Effector memory CD8-positive, alpha-beta T cell (primary cell): ENCODE measurements at places on chromosomes 13 and 19.

DNA sequence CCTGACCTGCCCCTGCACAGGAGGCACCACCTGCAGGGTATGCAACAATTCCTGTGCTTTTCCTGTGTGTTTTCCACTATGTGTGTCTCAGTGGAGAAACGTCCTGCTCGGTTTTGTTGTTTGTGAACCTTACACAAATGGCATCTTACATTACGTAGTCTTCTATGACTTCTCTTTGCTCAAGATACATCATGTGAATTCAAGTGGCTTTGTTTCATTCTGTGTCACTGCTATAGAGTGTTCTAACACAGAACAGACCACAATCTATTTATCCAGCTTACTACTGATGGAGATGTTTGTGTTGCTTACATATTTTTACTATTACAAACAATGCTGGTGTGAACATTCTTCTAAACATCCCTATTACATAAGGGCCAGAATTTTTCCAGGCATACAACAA is 97.7 kb downstream of the ANKRD10 start:
- no peak for DNase-seq

GRCh38 chr19:3284759-3285646 is 60.5 kb downstream of the CELF5 start:
- peak; percentile 65 for DNase-seq

DNA sequence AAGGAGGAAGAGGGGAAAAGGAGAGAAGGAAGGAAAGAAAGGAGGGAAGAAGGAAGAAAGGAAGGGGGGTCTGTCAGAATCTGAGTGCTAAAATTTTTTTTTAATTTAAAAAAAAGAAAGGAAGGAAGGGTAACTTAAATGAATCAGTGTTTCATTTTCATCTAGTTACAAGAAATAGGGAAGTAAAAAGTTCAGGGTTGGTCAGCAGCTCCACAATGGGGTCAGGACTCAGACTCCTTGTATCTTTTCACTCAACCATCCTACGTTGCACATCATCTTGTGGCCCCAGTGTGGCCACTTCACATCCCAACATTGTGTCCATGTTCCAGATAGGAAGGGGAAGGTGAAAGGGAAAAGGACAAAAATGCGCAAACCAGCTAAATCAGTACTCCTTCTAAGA is 14.3 kb upstream of the FNDC3A start:
- no peak for DNase-seq

DNA sequence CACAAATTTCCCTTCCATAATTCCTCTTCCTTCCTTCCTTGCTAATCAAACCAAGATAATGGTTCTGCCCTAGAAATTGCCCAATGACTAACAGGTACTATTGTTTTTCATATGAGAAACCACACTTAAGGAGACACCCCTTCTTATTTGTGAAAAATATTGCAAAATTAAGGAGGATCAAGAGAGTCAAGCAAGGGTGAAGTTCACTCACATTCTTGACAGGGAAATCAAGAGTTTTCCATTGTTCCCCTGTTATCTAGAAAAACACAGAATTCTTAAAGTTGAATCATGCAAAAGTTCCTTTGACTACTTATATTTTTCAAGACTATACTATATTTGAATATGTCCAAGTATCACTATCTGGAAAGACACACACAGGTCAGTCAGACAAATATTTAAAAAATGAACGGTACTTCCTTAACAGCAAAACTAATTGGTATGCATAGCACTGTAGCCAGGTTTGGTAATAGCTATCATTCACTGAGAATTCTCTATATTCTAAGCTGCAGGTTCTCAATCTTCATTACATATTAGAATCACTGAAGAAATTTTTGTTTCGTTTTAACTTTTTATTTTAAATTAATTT is 897.2 kb downstream of the DIAPH3 start:
- DNase-seq, result no peak

GRCh38 chr19:47097396-47098201 is 16.0 kb downstream of the ZC3H4 start:
- no peak for DNase-seq

DNA sequence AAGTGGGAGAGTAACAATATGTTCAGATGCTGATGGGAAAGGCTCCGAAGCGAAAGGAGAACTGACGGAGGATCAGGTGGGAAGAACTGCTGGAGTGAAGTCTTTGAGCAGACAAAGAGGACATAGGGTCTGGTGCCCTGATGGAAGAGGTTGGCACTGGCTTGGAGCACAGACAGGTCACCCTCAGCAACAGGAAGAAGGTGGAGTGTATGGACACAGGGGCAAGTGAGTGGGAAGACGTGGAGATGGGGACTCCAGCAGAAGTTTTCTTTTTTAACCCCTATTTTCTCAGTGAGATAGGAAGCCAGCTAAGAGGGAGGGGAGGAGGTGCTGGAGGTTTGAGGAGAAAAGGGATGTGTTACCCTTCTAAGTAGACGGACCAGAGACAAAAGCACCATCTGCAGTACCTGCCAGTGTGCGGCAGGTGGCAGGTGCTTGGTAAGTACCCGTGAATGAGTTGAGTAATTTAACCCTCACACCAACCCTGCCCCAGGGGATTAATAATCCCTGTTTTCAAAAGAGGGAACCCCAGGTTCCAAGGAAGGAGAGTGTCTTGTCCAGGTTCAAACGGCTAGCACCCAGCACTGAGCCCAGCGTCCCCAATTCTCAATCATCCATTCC is 11.2 kb downstream of the HAS1 start:
- no peak for DNase-seq

- DNase-seq, result no peak
Observed at GRCh38 chr13:56586976-56587375, 553.7 kb upstream of the PRR20A start.

GRCh38 chr19:33460221-33460908 is 61.2 kb downstream of the PEPD start:
- DNase-seq, result no peak

DNA sequence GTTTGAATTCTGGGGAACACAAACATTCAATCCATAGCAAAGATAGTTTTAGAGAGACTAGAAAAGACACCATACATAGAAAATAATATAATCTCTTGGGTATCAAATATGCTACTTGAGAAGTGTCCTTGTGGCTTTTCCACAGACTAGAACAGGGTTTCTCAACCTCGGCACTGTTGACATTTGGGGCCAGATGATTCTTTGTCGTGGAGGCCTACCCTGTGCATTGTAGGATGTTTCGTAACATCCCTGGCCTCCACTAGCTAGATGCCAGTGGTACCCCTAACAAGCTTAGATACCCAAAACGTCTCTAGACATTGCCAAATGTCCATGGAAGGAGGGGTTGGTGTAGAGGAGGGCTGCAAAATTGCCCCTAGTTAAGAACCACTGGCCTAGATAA is 2.2 kb upstream of the ESD start:
- no peak for DNase-seq

DNA sequence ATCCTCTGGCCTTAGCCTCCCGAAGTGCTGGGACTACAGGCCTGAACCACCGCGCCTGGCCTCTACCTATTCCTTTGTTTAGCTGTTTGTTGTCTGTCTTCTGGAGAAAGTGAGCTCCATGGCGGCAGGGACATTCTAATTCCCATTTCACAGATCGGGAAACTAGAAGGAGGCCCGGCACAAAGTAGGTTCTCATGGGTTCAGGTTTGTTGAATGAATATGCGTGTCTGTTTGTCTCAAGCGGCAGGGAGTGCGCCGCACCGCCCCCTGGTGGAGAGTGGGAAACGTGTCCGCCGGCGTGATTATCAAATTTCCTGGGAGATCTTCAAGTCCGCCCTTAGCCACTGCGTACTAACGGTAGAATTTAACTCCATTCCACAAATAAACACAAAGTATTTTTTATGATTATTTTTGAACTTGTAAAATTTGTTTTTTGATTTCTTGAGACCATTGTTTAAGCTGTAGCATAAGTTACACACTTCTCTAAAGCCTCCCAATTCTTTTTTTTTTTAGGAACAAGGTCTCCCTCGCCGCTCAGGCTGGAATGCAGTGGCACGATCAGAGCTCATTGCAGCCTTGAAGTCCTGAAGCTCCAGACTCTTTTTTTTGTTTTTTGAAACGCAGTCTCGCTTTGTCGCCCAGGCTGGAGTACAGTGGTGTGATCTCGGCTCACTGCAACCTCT is 8.9 kb upstream of the CCDC9 start:
- peak; percentile 75 for DNase-seq

- DNase-seq, result no peak
Observed at GRCh38 chr19:50819636-50820035, 4.0 kb downstream of the KLK1 start.

- no peak for DNase-seq
Observed at GRCh38 chr19:48628486-48629296, 8.5 kb downstream of the DBP start.

GRCh38 chr19:855566-856120 is 3.5 kb downstream of the ELANE start:
- no peak for DNase-seq

DNA sequence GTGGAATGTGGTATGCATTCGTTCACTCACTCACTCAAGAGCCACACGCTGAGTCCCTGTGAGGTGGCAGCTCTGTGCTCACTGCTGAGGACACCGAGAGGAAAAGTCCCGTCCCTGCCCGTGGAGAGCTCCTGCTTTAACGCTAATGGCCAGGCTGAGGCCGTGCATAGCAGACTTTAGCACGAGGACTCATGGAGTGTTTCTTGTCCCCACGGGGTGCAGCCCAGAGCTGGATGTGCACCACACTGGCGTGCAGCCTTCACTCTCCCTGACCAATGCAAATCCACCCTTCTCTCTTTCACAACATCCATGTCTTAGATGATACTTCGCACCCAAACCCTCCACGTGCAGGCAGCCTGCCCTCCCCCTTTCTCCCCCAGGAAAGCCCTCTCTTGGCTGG is 159.6 kb upstream of the ZNF536 start:
- no peak for DNase-seq

DNA sequence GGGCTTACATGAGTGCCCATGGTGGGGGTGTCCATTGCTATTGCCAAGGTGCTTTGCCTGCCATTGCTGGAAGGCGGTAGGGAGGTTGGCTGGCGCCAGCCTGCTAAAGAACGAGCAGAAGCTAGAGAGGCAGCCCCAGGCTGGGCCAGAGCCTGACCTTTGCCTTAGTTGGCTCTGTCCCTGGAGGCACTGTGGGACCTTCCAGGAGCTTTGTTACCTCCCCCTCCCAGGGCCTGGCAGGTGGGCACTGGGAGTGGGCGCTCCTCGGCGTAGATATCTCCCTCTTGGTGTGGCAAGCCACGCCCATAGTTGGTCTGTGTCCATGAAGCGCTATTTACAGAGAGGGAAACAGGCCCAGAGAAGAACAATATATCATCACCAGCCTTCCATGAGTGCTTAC is 2.3 kb upstream of the SLC25A42 start:
- DNase-seq, result no peak

DNA sequence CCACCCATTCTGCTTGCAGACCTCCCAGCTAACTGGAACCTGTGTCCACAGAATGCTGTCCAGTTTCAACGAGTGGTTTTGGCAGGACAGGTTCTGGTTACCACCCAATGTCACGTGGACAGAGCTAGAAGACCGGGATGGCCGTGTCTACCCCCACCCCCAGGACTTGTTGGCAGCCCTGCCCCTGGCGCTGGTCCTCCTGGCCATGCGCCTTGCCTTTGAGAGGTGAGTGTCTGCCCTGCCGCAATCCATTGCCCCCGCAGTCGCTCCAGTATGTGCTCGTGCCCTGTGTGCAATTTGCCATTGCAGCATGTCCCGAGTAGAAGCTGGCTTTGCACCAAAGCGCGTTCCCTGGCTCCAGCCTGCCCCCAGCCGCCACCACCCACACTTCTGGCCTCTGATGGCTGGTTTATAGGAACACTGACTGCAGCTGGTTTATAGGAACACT is 41.9 kb downstream of the CERS4 start:
- DNase-seq, result no peak

DNA sequence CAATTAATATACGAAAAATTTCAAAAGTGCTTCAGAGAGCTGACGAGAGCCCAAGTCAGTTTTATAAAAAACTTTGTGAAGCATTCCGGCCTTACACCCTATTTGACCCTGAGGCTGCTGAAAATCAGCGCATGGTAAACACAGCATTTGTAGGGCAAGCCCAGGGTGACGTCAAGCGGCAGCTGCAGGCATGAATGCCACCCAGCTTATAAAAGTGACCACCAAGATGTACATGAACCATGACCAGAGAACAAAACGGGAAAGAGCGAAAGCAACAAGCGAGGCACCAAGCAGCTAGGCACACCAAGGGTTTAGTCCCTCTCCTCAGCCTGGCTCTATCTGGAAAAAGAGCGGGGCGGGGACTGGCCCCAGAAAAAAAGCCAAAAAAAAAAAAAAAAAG is 6.0 kb downstream of the SIGLEC11 start:
- no peak for DNase-seq

DNA sequence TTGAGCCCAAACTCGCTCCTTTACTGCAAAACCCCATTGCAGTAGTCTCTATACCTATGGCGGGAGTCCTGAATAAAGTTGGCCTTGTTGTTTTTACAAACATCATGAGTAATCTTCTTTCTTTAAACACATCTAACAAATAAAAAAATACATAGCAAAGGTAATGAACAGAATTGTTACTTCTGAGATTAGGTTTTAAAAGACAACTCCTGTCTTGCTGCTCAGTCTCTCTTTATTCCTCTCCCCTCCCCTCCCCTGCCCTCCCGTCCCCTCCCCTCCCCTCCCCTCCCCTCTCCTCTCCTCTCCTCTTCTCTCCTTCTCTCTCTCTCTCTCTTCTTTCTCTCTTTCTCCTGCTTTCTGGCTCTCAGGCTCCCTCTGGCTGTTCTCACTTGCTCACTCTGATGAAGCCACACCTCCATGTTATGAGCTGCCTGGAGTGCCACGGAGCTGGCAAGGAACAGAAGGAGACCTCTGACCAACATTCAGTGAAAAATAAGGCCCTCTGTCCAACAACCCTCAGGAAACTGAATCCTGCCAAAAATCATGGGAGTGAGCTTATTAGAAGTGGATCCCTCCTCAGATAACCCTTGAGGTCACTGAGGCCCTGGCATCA is 300.7 kb upstream of the MIR17HG start:
- no peak for DNase-seq

DNA sequence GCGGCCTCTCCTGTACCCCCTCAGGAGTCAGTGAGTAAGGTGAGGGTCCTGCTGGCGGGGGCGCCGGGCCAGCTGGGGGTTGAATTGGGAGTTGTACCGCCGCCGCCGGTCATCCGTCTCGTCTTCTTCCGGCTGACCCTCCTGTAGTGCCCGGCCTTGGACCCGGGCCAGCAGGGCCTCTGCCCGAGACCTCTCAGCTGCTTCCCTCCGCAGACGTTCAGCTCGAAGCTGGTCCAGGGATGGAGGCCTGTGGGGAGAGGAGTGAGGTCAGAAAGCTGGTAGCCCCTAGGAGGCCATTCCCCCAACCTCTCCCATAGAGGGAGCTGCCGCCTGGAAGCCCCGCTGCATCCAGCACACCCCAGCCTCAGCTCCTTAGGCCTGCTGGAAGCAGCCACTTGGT is 3.8 kb downstream of the LENG1 start:
- DNase-seq, result no peak

- no peak for DNase-seq
Observed at GRCh38 chr13:25352230-25352629, 19.5 kb upstream of the ATP8A2 start.

GRCh38 chr13:90732049-90732448 is 615.4 kb upstream of the MIR17HG start:
- no peak for DNase-seq

GRCh38 chr13:110116072-110116487 is 190.9 kb downstream of the COL4A1 start:
- no peak for DNase-seq
